ENCODE measurements at places on chromosomes 12 and 14. TPM values are rescaled to one million over a fixed set of nuclear protein-coding genes. Genes with fewer than 3 reads are reported as not detected.

- H3K4me1 ChIP-seq: peaks cover 14% of the 10 kb centered on the region
- H3K27ac ChIP-seq: no peak overlapping the region
- no peaks in the 10 kb centered on the region for H3K27me3 ChIP-seq
- no peaks in the 10 kb centered on the region for H3K36me3 ChIP-seq
- no peak for DNase-seq
- H3K4me3 ChIP-seq: no peak overlapping the region
Measured at GRCh38 chr12:110745542-110746284, 3.0 kb upstream of the PPP1CC start.

DNA sequence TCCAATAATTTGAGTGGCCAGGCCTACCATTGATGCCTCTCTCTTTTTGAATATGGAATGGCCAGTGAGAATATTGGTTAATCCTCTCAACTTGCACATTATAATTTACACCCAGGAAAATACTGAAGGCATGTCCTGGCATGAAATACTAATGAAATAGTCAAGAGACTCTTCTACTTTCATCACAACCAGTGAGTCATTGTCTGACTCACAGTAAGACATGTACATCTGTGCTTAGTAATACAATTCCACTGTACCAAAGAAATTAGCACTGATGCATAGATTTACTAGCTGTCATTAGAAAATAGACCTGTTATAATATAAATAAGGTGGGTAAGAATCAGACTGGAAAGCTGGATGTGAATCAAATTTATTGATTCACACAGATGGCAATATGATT, 31.6 kb downstream of the KCNC2 start:
- no peaks in the 10 kb centered on the region for H3K4me1 ChIP-seq
- no peaks in the 10 kb centered on the region for H3K27me3 ChIP-seq
- no peak overlapping the region for H3K4me3 ChIP-seq

GRCh38 chr12:87809916-87810315, 219.3 kb downstream of the C12orf50 start:
- H3K27me3 ChIP-seq: no peaks in the 10 kb centered on the region
- no peak overlapping the region for H3K27ac ChIP-seq

GRCh38 chr14:51079489-51079888, 15.4 kb downstream of the TRIM9 start:
- H3K27ac ChIP-seq: no peak overlapping the region
- no peaks in the 10 kb centered on the region for H3K27me3 ChIP-seq
- no peaks in the 10 kb centered on the region for H3K36me3 ChIP-seq
- H3K4me3 ChIP-seq: no peak overlapping the region
- H3K4me1 ChIP-seq: no peaks in the 10 kb centered on the region
- DNase-seq: no peak

Gene KCNC2
- not detected for total RNA-seq

Gene BIN2
- 16.5 TPM for total RNA-seq

Gene CLEC4C
- not detected for total RNA-seq

Gene GALNT16
- total RNA-seq: under 0.01 TPM

Gene ANO2
- total RNA-seq: 4.4 TPM

Gene KCNH5
- not detected for total RNA-seq

Data from upper lobe of left lung (tissue), 6 donors.